ENCODE measurements at places on chromosomes 11 and 22. TPM values are rescaled to one million over a fixed set of nuclear protein-coding genes. Genes with fewer than 3 reads are reported as not detected.

Gene GAL3ST3
- 0.09 TPM for total RNA-seq

Gene DCDC1
- under 0.01 TPM for total RNA-seq

Gene ZNF280A
- total RNA-seq: not detected

Gene MS4A12
- total RNA-seq: not detected

Gene C11orf86
- total RNA-seq: not detected

Gene DLG2
- total RNA-seq: 0.52 TPM

Gene DGCR6
- 1.8 TPM for total RNA-seq

Gene GRM5
- total RNA-seq: 0.11 TPM

Gene KRTAP5-9
- not detected for total RNA-seq

All from dermis lymphatic vessel endothelial cell (primary cell).